ENCODE measurements at places on chromosomes 1 and 21.
A peak's percentile ranks its signal among the peaks of the same experiment; 100 is the strongest.

DNA sequence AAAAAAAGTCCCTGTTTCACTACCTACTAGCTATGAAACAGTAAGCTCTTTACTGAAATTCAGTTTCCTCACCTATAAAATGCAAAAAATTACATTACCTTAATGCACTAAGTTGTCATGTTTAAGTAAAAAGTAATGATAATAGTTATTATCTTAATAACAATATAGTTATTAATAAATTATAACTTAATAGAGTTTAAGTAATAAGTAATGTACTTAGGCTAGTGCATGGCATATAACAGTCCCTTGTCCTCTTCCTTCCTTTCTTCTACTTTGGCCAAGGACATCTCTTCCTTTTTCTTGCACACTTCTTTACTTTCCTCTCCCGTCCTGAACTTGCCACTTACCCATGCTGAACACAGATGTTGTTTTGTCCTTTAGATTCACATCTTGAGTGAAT, 9.0 kb downstream of the TMEM200B start:
- DNase-seq, result no peak

- no peak for DNase-seq
Observed at GRCh38 chr1:198141668-198142351, 15.0 kb upstream of the NEK7 start.

DNA sequence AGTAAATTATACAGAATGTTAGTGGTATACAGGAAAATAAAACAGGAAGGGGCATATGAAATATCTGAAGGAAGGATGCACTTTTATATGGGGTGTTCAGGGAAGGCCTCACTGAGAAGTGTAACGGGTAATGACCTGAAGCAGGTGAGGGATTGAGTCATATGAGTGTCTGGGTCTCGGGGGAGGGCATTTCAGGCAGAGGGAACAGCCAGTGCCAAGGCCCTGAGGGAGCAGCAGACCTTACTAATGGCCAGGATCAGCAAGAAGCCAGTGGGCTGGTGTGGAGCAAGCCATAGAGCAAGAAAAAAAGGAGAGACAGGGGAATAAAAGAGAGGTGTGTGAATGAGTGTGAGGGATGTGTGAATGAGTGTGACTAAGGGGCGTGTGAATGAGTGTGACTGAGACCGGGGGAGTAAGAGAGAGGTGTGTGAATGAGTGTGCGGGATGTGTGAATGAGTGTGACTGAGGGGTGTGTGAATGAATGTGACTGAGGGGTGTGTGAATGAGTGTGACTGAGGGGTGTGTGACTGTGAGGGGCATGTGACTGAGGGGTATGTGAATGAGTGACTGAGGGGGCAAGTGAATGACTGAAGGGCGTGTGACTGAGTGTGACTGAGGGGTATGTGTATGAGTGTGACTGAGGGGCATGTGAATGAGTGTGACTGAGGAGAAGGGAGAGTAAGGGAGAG, 107.2 kb downstream of the GLIS1 start:
- no peak for DNase-seq

GRCh38 chr1:181112071-181112929, 23.8 kb downstream of the IER5 start:
- no peak for DNase-seq

GRCh38 chr1:69321311-69321710, 246.4 kb upstream of the LRRC7 start:
- DNase-seq, result no peak

DNA sequence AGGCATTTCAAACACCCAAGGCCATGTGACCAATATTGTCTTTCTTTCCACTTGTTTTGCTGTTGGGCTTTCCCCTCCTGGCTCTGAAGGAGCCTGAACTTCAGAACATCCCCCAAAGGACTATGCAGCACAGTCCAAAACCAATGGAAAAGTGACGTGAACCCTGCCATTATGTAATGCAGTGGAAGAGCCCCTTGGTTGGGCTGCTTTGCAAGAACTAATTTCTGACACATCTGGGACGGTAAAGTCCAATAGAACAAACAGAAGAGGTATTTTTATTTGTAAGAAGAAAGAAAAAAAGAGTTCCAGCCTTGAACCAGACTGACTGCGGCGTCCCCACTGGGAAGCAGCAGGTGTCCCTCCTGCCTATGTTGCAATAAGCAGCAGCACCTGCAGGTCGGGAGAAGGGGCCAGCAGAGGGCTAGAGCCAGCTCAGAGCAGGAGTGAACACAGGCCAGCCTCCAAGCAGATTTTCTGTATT, 116.7 kb downstream of the CDC7 start:
- no peak for DNase-seq

GRCh38 chr1:160206036-160206389, 829 bp downstream of the PEA15 start:
- peak; percentile 59 for DNase-seq

DNA sequence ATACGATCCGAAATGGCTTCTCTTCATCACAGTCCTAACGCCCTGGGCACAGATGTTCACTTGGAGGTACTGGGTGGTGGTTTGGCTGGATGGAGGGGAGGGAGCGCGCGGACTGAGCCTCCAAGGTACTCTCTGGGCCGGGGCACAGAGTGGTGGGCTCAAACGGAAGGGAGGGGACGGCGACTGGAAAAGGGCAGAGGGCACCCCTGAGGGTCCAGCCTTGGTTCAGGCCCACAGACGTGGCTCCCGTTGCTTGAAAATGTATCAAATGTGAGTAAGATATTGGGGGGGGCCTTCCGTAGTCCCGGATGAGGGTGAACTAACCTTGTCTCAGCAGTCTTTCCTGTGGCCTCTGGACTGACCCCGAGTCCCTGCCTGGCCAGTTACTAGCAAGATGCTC, 463 bp downstream of the IL12RB2 start:
- peak; percentile 12 for DNase-seq

DNA sequence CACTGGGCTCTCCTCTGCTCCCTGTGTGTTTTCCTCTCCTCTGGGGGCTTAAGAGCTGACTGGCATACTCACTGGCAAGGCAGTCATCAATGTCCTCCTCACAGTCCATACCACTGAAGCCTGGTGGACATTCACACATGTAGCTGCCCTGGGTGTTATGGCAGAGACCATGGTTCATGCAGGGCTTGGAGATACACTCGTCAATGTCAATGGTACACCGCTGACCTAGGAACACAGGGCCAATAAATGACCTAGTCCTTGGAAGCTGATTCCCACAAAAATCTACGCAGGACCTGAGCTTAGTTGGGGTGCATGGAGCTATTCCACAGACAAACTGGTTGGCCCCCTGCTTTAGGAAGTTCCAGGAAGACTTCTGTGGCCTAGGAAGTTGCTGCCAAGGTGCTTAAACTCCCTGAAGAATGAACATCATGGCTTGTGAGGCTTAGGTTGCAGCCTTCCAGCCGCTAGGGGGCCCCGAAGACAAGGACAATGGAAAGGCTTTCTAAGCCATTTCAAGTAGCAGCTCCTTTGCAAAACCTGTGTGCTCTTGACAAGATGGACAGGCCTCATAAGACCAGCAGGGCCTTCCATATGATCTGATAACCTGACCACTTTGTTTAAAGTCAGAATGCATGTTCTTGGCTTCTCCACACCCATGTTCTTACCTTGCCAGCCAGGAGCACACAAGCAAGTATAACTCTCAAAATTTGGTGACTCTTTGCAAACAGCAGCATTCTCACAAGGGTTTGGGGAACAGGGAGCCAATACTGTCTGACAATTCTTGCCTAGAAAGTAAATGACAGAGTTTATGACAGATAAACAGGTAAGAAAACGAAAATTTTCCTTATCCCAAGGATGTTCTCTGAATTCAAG, 52.3 kb upstream of the ADAM30 start:
- DNase-seq, result peak; percentile 78

DNA sequence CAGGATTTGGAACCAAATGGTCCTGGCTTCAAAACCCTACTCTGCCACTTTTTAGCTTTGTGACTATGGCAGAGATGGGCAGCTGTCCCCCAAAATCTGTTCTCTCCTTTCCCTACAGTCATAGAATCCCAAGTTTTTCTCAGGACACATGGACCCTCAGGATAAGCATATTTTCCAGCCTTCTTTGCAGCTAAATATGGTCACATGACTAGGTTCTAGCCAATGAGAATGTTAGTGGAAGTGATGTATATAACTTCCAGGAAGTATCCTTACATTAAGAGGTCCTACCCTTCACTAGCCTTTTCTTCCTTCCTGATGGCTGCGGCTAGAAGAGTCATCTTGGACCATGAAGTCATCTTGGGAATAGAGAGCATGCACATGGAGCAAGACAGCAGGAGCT, 5.9 kb downstream of the IGSF3 start:
- DNase-seq, result no peak

GRCh38 chr1:184836934-184837895, 82.6 kb upstream of the EDEM3 start:
- DNase-seq, result peak; percentile 32

DNA sequence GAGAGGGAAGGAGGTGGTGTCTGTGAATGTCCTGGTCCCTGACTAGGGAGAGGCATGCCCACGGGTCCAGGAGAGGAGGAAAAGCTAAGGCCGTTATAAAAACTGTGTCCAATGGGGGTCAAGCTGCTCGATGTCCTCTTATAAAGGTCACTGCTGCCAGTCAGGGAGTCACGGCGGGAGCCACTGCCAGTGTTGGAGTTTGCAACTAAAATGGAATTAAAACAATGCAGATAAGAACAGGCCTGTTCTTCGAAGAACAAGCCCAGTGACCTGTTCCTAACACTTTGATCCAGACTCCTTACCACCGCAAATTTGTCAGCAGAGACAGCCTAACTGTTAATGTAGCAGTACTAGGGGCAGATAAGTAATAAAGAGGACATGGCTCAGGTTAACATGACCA, 56.1 kb upstream of the SDC3 start:
- DNase-seq, result no peak

- DNase-seq, result peak; percentile 74
Observed at GRCh38 chr1:58584082-58584895, 7.2 kb upstream of the TACSTD2 start.

- DNase-seq, result no peak
Observed at GRCh38 chr21:42400525-42400924, 3.2 kb upstream of the UBASH3A start.

DNA sequence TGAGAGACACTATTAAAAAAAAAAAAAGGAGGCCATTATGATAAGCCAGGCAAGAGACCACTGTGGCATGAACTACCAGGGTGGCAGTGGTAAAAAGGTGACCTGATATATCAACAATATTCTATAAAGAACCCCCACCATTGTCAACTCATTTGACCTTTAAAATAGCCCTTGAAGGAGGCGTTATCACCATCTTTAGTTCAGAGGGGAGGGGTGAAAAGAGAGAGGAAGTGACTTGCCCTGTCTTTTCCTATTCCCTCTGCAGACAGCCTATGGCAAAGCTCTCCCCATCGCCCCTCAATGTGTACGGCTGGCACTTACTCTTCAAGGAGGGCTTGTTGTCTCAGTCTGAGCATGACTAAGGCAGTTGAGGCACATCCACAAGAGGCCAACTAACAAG, 11.7 kb upstream of the SLFNL1 start:
- no peak for DNase-seq

- DNase-seq, result no peak
Observed at GRCh38 chr1:58248791-58249190, 297.7 kb downstream of the OMA1 start.

DNA sequence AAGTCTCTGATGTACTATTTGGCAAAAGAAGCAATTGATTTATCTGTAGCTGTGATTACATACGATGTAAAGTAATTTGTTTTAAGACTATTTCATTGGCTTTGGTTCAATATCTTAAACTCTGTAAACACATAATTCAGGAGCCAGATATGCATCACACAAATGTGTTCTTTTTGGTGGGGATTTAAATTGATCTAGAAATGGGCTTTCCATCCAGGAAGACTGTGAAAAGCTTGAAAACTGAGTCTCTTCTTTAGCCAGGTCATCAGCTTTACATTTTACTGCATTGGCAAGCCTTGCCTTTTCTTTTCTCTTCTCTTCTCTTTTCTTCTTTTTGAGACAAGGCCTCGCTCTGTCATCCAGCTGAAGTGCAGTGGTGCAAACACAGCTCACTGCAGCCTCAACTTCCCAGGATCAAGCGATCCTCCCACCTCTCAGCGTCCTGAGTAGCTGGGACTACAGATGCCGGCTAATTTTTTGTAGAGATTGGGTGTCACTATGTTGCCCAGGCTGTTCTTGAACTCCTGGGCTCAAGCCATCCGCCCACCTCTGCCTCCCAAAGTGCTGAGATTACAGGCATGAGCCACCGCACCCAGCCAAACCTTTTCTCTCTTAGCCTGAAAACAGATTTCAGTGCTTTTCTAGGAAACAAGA, 1.4 kb downstream of the RCAN3 start:
- DNase-seq, result no peak

- DNase-seq, result peak; percentile 86
Observed at GRCh38 chr1:40308036-40308727, 8.9 kb downstream of the COL9A2 start.

- DNase-seq, result no peak
Observed at GRCh38 chr21:44618909-44619308, 7.0 kb downstream of the KRTAP10-8 start.

DNA sequence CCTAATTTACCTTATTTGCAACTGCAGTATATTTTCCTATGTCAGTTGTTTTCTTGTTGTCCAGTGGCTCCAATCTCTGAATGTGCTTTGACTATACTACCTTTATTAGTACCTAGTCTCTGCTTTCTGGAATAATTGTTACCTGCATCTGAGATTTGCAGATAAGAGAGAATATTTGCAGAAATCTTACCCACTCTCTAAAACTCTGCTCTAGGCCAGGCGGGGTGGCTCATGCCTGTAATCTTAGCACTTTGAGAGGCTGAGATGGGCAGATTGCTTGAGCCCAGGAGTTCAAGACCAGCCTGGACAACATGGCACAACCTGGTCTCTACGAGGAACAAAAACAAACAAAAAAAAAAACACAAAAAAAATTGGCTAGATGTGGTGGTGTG, 2.0 kb upstream of the SYDE2 start:
- DNase-seq, result no peak

GRCh38 chr1:228064741-228065542, 17.6 kb upstream of the ARF1 start:
- DNase-seq, result no peak

- DNase-seq, result no peak
Observed at GRCh38 chr1:173424143-173424542, 53.0 kb upstream of the PRDX6 start.

DNA sequence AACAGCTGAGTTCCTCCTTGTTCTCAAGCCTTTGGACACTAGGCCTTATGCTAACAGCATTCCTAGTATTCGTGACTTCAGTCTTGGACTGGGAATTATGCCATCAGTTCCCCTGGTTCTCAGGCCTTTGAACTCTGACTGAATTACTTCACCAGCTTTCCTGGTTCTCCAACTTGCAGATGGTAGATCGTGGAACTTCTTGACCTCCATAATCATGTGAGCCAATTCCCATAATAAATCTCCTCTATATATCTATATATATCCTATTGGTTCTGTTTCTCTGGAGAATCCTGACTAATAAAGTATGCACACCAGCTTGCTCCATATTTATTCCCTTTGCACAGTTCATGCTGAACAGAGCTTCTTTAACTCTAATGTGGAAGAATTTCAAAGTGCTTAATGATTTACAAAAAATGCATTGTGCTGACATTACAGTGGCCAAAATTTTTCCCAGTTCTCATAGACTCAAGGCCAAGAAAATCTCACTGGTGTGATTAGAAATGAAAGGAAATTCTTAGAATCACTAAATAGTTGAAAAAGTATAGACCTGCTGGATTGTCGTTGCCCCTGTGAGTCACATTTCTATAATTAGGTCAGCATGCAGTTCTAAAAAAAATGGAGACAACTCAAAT, 462.9 kb upstream of the ADAMTS5 start:
- no peak for DNase-seq

GRCh38 chr21:31180256-31181081, 142.2 kb upstream of the KRTAP19-8 start:
- no peak for DNase-seq
